ENCODE measurements at places on chromosomes 3 and 15.

DNA sequence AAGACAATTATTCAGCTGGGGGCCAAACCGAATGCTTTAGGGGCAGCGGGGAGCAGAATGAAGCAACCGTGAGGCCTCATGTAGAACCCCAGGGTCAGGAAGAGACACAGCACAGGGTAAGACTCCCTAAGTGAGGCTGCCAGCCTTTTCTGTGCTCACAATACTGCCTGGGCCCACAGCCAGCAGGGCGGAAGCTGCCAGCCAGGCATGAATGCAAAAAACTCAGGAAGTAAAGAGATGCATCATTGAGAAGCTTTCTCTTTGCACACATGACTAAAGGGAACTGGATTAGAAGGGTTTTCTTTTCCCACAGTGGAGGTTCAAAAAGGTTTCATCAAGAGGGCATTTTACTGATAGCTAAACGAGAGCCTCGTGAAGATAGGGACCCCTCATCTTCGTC lies 33.3 kb downstream of the CA12 start:
- no peak for DNase-seq

- DNase-seq, result no peak
Measured at GRCh38 chr3:157174290-157174648, 14.3 kb upstream of the CCNL1 start.

GRCh38 chr3:122985539-122985938 lies 42.0 kb downstream of the SEMA5B start:
- DNase-seq, result no peak

GRCh38 chr15:25777037-25777436 lies 86.1 kb downstream of the ATP10A start:
- DNase-seq, result no peak

DNA sequence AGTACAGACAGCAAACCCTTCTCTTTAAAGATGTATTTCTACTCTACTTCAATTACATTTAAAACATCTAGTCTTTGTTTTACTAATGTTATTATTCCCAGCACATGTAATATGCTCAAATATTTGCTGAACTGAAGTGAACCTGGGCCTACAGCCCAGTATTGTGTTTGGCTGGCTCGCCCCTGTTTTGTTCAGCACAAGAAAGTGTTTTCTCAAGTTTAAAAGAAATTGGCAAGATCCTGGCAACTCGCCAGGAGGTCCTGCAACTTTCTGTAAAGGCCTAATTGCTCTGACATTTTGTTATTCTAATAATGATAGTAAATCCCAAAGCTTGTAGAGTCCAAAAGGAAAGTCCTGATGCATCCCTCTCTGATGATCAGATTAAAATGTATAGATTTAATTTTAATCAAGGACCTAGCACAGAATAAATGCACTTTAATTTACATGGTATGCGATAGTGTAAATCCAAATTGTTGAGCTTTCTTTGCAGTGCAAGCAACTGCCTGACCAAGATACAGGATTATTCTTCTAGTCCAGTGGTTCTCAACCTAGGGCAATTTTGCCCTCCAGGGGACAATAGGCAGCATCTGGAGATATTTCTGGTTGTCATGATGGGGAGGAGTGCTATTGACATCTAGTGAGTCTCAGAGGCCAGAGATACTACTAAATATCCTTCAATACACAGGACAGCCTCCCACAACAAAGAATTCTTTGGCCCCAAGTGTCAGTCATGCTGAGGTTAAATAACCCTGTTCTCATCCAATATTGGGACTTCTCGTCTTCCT lies 35.7 kb upstream of the TMOD3 start:
- no peak for DNase-seq

Data from stimulated activated naive CD4-positive, alpha-beta T cell treated with Interleukin-2 at 50 U/mL for 16 hours (primary cell).